ENCODE measurements at places on chromosomes 3 and 15.

DNA sequence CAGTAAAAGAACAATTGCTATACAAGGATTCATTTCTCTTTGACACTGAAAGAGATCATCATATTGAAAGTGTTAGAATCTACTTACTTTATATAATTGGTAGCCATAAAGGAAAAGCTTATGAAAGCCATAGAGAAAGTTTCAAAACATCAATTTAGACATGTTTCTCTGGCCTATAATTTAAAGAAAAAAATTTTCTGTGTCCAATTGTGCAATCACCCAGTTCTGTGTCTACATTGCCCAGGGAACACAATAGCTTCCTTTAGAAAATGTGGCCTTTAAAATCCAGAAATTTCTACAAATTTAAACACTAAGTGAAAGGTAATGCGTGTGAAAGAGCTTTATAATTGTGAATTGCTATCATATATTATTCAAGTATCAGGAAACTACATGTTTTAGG lies 259.2 kb downstream of the GBE1 start:
- no peak for DNase-seq

GRCh38 chr3:148865049-148865448 lies at the start of gene CPA3:
Gene CPA3 (plus strand): TSS chr3:148865296. CDS start chr3:148865308, 12 bp downstream.
- no peak for DNase-seq

DNA sequence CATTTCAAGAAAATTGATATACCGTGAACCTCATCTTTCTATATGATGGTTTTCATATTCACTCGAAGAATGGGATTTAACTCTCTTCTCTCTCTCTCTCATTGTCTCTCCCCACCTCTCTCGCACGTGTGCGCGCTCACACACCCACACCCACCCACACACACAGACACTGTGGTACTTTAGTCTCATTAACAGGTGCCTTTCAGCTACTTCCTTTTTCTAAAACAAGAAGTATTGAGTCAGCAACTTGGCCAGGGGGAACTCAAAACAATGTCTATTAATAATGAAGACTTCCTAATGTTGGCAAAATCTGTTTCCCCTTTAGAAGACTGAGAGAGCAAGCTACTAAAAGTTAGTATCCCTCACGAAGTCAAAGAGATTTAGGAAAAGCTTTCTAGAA lies 150.7 kb downstream of the TMCO5A start:
- no peak for DNase-seq

DNA sequence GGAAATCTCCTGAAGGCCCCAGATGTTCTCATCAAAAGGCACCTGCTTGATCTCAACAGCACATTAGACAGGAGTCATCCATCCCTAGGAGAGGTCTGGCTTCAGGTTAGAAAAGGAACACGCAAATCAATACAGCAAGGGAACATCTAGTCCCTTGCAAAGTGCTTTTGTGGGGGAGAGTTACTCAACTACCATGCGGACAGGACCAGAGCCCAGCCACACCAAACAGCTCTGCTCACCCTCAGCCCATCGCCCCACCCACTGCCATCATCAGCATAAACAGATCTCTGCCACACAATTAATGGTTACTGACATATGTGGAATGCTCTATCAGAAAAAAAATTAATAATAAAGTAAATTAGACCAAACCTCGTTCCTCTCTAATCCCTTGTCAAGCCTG lies 85.6 kb downstream of the MYLK start:
- no peak for DNase-seq
